T-helper 1 cell treated with Interleukin-12 subunit alpha and Interleukin-12 subunit beta and Interleukin-4 antibody, amounts not matched to agents 30 ng/mL and 1 ng/mL, for 36 hours (primary cell): ENCODE measurements at places on chromosomes 5 and 9. TPM values are rescaled to one million over a fixed set of nuclear protein-coding genes. Genes with fewer than 3 reads are reported as not detected.

The PCDH1 gene
- total RNA-seq = not detected in 2 replicates

The DMRT3 gene
- not detected in 2 replicates for total RNA-seq

The RASEF gene
- total RNA-seq = not detected in 2 replicates

The FAM78A gene
- total RNA-seq = 102 and 105 TPM in 2 replicates

The MARCOL gene
- total RNA-seq = not detected in 2 replicates

The SLC34A3 gene
- not detected in 2 replicates for total RNA-seq

The ENHO gene
- total RNA-seq = 0.20 TPM in 1 of 2 replicates, not detected in the other

The IZUMO3 gene
- total RNA-seq = not detected in 2 replicates

The PDZD2 gene
- total RNA-seq = not detected in 2 replicates

The OR2V1 gene
- total RNA-seq = not detected in 2 replicates

The CENPK gene
- total RNA-seq = 74.4 and 77.8 TPM in 2 replicates
